CD8-positive, alpha-beta T cell (primary cell): ENCODE measurements at places on chromosomes 7 and 10.

GRCh38 chr7:73901823-73902597 lies 41.1 kb downstream of the TMEM270 start:
- DNase-seq = no peak

GRCh38 chr7:30645661-30646060 lies 36.6 kb downstream of the CRHR2 start:
- DNase-seq = no peak

GRCh38 chr7:138565071-138565450 lies 105.0 kb downstream of the TRIM24 start:
- DNase-seq = no peak

DNA sequence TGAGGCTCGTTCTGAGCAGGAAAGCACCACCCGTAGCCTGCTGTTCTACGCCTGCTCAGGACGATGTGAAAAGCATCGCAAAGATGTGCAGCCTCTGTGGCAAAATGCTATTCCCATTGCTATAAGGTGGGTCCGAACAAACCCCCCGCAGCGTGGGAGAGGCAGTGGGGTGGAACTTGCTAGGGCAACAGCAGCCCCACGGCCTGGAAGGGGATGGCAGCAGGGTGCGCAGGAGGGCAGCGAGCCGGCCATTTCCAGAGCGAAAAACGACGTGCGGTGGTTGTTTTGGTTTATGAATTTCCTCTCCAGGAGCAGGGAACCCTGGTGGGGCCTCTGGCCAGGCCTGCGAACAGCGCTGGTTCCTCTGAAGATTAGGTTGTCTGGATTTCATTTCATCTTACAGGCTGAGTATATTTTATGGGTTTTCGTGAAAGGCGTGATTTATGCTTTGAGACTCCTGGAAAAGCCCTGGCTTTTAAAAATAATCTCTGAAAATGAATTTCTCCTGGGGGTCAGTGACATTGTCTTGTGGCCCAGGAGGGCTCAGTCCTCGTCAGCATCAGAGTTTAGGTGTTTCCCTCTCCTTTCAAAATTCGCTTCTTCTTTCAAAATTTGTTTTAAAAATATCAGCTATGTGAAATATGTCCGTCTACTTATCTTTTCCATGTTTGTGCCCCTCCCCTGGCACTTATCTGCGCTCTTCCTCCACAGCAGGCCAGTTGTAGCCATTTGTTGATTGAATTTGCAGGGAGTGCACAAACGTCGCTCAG lies 42.3 kb upstream of the UBE3C start:
- no peak for DNase-seq

DNA sequence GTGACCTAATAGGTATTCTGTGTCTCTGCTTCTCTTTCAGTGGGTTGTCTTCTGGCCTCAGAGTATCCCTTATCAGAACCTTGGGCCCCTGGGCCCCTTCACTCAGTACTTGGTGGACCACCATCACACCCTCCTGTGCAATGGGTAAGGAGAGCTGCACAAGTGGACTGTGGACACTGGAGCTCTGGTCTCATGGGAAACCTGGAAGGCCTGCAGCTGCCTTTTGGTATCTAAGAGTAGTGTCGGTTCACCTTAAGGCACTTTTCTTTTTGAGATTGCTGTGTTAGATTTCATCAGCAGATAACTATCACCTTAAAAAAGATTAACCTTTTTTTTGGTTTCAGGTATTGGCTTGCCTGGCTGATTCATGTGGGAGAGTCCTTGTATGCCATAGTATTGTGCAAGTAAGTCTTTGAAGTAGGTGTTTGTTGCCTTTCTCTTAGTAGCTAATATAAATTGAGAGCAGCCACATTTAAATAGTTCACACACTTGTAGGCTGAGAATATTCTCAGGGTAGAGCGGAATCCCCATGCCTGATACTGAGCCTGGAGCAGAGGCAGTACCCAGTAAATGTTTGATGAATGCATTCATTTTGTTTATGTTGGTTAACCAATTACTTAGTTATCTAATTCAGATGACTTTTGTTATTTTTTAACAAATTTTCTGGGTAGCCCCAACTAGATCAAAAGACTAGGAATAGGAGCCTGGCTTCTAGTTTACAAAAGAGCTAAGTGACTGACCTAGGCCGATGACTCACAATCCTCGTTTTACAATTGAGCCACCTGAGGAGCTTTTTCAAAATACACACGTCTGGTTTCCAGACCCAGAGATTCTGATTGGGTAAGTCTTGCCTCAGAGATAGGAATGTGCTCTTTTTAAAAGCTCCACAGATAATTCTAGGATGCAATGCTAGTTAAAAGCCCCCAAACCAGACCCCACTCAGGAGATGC lies 3.6 kb downstream of the TMEM254 start:
- no peak for DNase-seq

DNA sequence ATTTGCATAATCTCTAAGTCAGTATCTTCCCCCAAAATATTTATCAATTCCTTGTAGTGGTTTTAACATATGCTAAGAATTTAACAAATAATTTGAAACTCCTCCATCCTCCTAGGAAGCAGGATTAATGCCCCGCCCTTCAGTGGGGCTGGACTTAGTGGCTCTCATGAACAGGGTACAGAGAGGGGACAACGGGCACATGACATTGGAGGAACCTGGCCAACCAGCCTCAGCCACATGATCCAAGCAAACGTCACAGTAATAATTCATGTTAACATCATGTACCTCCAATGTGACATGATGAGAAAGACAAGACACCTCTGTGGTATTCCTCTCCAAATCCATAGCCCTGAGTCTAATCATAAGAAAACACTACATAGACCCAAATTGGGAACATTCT lies 50.5 kb downstream of the NUDCD3 start:
- DNase-seq = no peak

- DNase-seq = no peak
Observed at GRCh38 chr7:80999771-81000170, 80.9 kb upstream of the SEMA3C start.

GRCh38 chr7:98289333-98289875 lies 7.9 kb downstream of the BRI3 start:
- no peak for DNase-seq

DNA sequence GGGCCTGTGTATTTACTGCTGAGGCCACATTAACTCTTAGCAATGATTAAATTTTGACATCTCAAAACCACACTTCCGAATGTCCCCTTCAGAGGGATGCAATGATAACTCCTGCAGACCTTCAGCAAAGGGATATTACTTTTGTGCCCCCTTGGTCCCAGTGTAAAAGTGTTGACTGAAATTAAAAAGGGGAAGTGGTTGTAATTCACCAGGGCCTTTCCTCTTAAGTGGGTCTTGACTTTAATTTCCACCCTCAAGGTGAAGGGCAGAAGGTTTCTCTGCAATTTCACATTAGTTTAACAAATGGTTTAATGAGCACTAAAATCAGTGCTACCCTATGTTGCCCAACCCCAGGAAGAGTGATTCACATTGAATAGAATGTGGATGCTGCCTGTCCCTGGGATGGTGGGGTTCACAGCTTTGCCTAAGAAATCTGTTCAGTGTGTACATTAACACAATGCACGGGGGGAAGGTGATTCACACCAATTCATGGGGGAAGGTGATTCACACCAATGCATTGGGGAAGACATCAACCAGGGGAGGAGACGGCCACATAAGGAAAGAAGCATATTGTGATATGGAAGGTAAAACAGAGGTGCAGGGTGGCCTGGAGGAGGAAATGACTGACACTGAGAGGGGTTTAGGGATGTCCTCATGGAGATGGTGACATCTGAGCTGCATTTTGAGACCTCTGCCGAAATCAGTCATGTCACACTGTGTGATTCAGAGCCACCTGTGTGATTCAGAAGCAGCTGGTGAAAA lies 19.4 kb upstream of the TNS3 start:
- DNase-seq = no peak

DNA sequence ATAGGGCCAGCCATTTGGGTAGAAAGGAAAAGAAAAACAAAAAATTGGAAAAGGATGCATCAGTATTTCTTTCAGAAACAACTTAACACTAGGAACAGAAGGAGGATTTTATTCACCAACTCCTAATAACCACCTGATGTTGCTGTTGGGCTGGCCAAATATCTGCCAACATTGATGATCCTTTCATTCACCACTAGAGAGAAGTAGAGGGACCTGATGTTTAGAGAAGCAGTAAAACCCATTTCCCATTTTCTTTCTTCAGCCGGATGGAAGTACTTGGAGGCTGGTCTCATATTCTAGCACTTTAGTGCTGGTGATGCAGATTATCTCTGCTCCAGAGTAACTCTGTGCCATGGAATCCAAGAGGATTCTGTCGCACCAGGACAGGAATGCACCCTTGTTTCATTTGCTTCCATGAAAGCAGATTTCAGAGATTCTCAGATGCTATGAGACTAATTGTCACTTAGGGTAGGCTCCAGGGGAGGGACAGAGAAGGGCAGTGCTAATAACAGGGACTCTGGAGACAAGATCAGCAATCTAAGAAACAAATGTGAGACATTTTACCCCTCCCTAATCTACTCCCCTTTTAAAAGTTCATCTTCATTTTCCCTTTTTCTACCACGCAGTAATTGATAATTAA lies 3.1 kb downstream of the KLLN start:
- DNase-seq = no peak

DNA sequence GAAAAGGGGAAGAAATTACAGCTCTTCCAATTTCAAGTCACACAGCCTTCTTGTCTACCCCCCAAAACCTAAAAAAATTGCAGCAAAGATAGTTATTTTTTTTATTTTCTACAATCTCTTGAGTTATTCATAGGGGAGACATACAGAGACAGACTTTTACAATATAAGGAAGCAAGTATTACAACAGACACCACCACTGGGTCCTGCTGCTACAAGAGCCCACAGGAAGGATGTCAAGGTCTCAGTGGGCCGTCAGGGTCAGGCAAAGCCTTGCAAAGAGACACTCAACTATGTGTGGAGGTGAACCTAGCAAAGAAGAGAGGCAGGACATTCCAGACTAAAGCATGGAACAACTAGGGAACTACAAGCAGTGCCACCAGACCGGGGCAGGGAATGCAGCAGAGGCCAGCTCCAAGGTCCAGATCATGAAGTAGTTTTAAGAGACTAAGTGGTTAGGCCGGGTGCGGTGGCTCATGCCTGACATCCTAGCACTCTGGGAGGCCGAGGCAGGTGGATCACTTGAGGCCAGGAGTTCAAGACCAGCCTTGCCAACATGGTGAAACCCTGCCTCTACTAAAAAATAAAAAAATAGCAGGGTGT lies 28.2 kb upstream of the ZCCHC24 start:
- DNase-seq = no peak

DNA sequence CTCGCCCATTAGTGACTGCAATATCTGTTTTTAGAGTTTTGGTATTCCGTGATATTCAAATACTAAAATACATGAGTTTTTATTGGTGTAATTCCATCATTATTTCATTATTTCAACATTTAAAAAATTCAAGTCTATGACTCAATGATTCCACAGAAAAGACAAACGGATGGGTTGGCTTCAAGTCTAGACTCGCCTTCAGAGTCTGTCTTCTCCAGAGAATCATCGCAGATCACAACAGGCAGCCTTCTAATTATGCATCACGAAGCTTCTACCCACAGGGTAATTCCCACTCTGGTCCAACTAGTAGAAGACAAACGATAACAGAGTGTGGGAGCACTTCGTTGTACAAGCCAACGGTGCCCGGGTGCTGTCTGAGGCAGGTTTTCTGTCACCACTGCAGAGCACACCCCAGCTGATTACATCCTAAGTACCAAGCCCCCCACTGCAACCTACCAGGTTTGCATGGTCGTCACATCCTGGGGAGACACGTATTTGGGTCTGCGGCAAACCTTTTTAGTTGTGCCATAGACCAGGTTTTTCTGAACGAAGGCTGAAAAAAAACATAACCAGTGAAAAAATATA lies 28.9 kb downstream of the PARP12 start:
- DNase-seq = no peak

- DNase-seq = no peak
Observed at GRCh38 chr7:117837841-117838240, 35.4 kb downstream of the CTTNBP2 start.

GRCh38 chr10:14414901-14415300 lies 84.2 kb upstream of the FRMD4A start:
- DNase-seq = no peak
